Upper lobe of left lung (tissue), 6 donors: ENCODE measurements at places on chromosomes 7 and 10. TPM values are rescaled to one million over a fixed set of nuclear protein-coding genes. Genes with fewer than 3 reads are reported as not detected.

DNA sequence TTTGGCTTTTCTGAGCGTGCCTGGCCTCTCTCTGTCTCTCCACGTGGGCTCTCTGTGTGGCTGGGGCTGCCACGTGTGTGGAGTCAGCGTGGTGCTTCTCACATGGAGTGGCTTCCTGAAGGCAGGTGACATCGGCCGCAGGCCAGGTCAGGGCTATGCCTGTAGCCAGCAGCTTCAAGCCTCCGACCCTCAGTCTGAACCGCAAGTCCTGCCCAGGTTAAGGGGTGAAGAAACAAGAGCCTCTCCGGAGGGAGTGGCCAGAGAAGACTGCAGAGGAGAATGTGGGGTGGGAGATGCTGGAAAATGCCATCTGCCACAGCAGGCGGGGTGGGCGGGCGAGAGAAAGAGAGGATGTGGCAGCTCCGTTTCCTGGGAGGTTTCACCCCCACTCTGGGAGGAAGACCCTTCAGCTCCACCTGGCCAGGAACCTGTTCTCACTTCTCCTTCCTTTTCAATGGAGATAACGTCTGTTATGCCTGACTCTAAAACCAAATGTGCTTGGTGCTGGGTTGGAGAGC lies 14.3 kb upstream of the VIPR2 start:
- H3K36me3 ChIP-seq = no peaks in the 10 kb centered on the region
- no peak overlapping the region for H3K27ac ChIP-seq
- no peak for DNase-seq

- H3K36me3 ChIP-seq = no peaks in the 10 kb centered on the region
- no peak overlapping the region for H3K4me3 ChIP-seq
- no peaks in the 10 kb centered on the region for H3K27me3 ChIP-seq
- H3K27ac ChIP-seq = no peak overlapping the region
- H3K4me1 ChIP-seq = no peaks in the 10 kb centered on the region
These were observed 15.9 kb upstream of the ASB4 start for GRCh38 chr7:95469848-95470247.

Gene GIGYF1
- 18.7 TPM for total RNA-seq

Gene GAD2
- total RNA-seq = not detected

Gene ETV1
- total RNA-seq = 50.2 TPM

Gene ACTL6B
- total RNA-seq = not detected
